Activated CD4-positive, alpha-beta T cell treated with anti-CD3 and anti-CD28 coated beads for 36 hours (primary cell): ENCODE measurements at places on chromosomes 11 and 22. TPM values are rescaled to one million over a fixed set of nuclear protein-coding genes. Genes with fewer than 3 reads are reported as not detected.
A peak's percentile ranks its signal among the peaks of the same experiment; 100 is the strongest.

- no peaks in the 10 kb centered on the region for H3K36me3 ChIP-seq
- no peak overlapping the region for H3K27ac ChIP-seq
- peaks cover 21% of the 10 kb centered on the region for H3K27me3 ChIP-seq
- H3K4me3 ChIP-seq: no peak overlapping the region
- no peak for DNase-seq
These were observed 22.7 kb upstream of the ACER3 start for GRCh38 chr11:76837696-76838677.

GRCh38 chr11:27402450-27402849 is 39.4 kb upstream of the CCDC34 start:
- no peak overlapping the region for H3K4me3 ChIP-seq
- no peaks in the 10 kb centered on the region for H3K36me3 ChIP-seq
- peaks cover 2% of the 10 kb centered on the region for H3K27me3 ChIP-seq
- H3K4me1 ChIP-seq: no peaks in the 10 kb centered on the region
- DNase-seq: no peak

DNA sequence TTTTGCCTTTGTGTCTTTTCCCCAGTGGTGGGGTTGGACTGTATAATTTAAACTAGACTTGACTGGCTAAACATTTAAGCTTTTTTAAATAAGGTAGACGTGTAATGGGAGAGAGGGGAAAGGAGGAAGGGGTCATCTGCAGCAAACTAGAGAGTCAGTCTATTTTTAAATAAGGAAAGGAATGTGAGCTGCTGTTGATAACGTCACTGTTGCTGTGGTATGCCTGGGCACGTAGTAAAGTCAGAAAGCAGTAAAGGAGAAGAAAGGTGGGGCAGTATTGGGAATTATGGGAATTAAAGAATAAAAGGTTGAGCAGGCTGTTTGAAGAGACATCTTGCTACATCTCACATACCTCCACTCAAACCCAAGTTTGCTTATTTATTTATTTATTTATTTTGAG is 80.4 kb upstream of the FSHB start:
- DNase-seq: no peak
- no peak overlapping the region for H3K4me3 ChIP-seq
- no peaks in the 10 kb centered on the region for H3K27me3 ChIP-seq
- H3K27ac ChIP-seq: no peak overlapping the region

DNA sequence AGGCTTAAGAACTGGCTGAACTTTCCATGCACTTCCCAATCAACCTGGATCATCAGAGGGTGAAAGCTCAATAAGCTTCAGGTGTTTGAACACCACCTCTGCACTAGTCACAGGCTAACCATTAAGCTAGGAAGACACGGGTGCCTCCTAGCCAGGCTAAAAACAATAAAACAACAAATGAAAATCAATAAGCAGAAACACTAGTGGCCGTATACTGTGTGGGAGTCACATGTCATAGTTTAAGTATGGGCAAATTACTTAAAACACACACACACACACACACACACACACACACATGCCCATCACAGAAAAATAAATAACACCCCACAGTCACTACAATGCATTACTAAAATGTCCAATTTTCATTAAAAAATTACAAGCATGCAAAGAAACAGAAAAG is 85.2 kb downstream of the APOL5 start:
- peaks cover 5% of the 10 kb centered on the region for H3K36me3 ChIP-seq
- DNase-seq: no peak
- H3K27me3 ChIP-seq: no peaks in the 10 kb centered on the region
- H3K4me3 ChIP-seq: no peak overlapping the region

- no peaks in the 10 kb centered on the region for H3K4me1 ChIP-seq
- H3K36me3 ChIP-seq: no peaks in the 10 kb centered on the region
- no peak overlapping the region for H3K4me3 ChIP-seq
These were observed 124.4 kb upstream of the RAG2 start for GRCh38 chr11:36722421-36722820.

DNA sequence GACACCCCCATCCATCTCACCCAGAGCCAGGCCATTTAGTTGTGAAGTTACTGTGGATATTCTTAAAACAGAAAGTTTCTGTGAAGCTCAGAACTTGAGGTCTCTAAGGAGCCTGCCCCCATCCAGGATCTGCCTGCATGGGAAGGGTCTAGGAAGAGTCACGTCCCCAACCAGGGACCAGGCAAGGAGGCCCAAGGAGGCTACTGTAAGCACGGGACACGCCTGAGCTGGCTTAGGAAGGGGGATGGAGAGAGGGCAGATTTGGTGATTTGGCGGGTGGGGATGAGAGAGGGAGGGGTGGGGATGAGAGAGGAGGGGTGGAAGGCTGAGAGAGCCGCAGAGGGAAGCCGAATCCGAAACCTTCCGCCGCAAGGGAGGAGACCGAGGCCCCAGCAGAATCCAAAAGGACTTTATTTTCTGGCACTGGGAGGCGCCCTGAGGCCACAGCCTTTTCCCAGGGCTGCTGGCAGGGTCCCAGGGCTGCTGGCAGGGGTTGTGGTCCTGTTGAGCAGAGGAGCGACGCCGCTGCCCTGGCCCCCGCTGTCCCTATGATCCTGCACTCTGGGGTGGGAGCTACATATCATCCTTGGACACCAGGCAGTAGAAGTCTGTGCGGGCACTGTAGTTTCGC is 9.4 kb downstream of the SIGIRR start:
- H3K4me1 ChIP-seq: peaks cover 5% of the 10 kb centered on the region
- no peaks in the 10 kb centered on the region for H3K36me3 ChIP-seq
- no peaks in the 10 kb centered on the region for H3K27me3 ChIP-seq
- peak overlapping the region; percentile 13 for H3K27ac ChIP-seq
- no peak for DNase-seq
- H3K4me3 ChIP-seq: peak overlapping the region; percentile 18

DNA sequence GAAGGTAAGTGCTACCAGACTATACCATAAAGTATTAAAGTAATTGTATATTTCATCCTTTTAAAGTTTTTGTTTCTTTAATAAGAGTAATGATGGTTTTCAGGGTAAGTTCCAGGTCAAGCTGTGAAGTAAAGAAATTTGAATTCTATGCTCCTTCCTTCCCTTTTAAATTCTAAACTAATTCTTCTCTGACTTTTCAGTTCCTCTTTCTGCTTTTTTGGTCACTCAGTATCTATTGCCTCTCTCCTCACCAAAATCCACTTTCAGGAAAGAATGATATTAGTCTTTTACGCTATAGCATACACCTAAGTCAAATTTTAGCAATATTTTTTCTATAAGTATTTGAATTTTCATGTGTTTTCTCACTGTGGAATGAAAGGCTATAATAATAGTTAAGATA is 8.2 kb downstream of the MMP8 start:
- no peak for DNase-seq
- no peaks in the 10 kb centered on the region for H3K36me3 ChIP-seq
- no peaks in the 10 kb centered on the region for H3K4me1 ChIP-seq
- no peak overlapping the region for H3K4me3 ChIP-seq
- no peak overlapping the region for H3K27ac ChIP-seq
- peaks cover 10% of the 10 kb centered on the region for H3K27me3 ChIP-seq

- no peaks in the 10 kb centered on the region for H3K27me3 ChIP-seq
- H3K27ac ChIP-seq: no peak overlapping the region
- H3K4me3 ChIP-seq: no peak overlapping the region
- H3K36me3 ChIP-seq: peaks cover 3% of the 10 kb centered on the region
- peaks cover 11% of the 10 kb centered on the region for H3K4me1 ChIP-seq
These were observed 29.1 kb upstream of the TXNRD2 start for GRCh38 chr22:19970479-19971275.

DNA sequence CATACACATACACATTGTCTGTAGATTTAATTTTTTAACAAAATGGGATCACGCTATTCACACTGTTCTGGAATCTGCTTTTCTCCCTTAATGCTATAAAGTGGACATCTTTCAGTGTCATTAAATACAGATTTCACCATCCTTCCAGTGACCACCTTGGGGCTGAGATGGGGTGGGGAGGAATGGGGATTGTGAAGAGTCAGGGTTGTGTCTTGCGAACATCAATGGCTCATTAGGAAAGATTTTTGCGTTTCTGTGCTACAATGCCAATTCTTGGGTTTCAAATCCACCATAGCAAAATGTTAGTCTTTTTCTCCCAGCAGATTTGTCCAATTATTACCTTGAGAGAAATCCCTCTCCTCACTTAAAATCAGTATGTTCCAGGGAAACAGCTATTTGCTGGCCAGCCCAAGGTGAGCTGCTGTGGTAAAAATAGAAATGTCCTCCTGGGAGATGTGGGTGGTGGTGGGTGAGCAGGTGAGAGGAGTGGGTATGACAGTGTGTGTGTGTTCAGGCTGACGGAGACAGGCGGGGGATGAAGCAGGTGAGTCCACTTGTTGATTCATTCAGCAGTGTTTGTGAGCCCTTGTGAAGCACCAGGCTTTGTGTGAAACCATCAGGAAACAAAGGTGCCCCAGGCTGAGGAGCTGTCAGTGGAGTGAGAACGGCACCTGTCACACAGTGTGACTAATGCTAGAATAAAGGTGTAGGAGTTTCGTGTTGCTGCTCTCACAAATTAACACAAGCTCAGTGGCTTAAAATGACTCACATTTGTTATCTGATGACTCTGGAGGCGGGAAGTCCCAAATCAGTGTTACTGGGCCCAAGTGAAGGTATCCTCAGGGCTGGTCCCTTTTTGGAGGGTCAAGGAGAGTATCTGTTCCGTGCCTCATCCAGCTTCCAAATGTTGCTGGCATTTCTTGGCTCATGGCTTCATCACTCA is 1.7 kb upstream of the CBX6 start:
- peak overlapping the region; percentile 81 for H3K27ac ChIP-seq
- no peaks in the 10 kb centered on the region for H3K27me3 ChIP-seq
- peak overlapping the region; percentile 93 for H3K4me3 ChIP-seq

GRCh38 chr11:113077379-113077778 is 116.2 kb downstream of the NCAM1 start:
- no peak overlapping the region for H3K27ac ChIP-seq
- no peaks in the 10 kb centered on the region for H3K4me1 ChIP-seq
- no peaks in the 10 kb centered on the region for H3K36me3 ChIP-seq
- H3K4me3 ChIP-seq: no peak overlapping the region

- no peaks in the 10 kb centered on the region for H3K36me3 ChIP-seq
- no peaks in the 10 kb centered on the region for H3K4me1 ChIP-seq
- no peak overlapping the region for H3K27ac ChIP-seq
These were observed 201.9 kb upstream of the UBASH3B start for GRCh38 chr11:122453586-122453985.

DNA sequence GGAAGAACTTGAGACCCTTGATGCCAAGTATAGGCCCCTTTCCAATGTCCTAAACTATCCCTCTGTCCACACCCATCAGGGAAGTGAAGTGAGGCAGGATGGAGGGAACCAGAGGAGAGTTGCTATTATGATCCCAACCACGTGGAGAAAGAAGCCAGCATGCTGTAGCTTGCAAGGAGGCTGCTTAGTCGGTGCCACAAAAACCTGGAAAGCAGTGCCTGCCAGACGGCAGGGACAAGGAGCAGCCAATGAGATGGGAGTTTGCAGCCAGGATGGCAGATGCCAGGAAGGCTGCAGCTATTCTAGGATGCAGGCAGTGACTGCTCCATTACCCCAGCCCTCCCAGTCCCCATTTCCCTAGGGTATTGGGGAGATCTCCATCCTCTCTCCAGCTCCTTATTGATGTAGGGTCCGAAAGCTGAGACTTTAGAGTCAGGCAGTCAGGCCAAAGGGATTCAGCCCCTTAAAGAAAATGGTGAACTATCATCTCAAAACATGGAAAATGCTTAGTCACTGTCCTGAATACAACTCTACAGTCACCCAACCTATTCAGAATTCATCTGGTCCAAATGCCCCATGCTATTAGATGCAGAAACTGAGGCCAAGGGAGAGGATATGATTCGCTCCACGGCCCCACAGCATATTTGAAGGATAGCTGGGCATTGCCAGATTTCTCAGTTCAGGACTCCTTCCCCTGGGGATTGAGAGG is 18.4 kb upstream of the LRRC55 start:
- H3K27ac ChIP-seq: no peak overlapping the region
- H3K36me3 ChIP-seq: no peaks in the 10 kb centered on the region
- no peak for DNase-seq
- no peak overlapping the region for H3K4me3 ChIP-seq
- no peaks in the 10 kb centered on the region for H3K4me1 ChIP-seq
- peaks cover 5% of the 10 kb centered on the region for H3K27me3 ChIP-seq

DNA sequence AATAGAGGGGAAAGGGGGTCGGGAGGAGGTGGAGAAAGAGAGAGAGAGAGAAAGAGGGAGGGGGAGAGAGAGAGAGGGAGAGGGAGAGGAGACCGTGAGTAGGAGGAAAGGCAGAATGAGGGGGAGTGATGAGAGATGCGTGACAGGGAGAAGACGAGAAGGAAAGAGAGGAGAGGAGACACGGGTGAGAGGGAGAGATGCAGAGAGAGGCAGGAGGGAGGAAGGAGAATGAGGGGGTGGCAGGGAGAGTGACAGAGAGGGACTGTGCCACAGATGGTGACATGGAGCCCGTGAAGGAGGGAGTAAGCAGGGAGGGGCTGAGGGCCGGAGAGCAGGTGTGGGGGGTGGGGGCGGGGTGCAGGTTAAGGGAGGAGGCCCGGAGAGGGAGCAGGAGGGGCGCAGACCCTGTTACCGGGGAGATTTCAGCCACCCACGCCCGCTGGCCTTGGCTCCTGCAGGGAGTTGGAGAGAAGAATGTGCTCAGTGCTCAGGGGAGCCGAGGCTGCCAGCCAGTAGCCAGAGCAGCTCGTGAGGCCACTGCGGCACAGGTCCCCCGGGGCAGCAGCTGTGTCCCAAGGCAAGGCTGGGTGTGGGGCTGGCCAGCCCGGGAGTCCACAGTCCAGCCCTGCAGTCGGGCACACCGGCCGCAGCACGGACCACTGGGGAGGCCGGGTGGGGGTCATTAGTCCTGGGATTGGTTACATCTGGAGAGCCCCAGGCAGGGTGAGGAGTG is at the start of gene SSTR3:
SSTR3 (minus strand) TSS at position 304 of the 733 bp plus-strand sequence. CDS start 4,674 bp downstream, outside the sequence.
- H3K4me3 ChIP-seq: no peak within 1 kb of the TSS
- DNase-seq: peak; percentile 21
- peak within 1 kb of the TSS; percentile 13 for H3K27ac ChIP-seq
- peaks cover 52% of the 10 kb centered on the region for H3K4me1 ChIP-seq
- H3K36me3 ChIP-seq: peaks cover 19% of the 10 kb centered on the region

GRCh38 chr11:120198403-120198786 is 12.4 kb upstream of the OAF start:
- DNase-seq: no peak
- no peaks in the 10 kb centered on the region for H3K4me1 ChIP-seq
- no peak overlapping the region for H3K4me3 ChIP-seq
- peaks cover 10% of the 10 kb centered on the region for H3K27me3 ChIP-seq

DNA sequence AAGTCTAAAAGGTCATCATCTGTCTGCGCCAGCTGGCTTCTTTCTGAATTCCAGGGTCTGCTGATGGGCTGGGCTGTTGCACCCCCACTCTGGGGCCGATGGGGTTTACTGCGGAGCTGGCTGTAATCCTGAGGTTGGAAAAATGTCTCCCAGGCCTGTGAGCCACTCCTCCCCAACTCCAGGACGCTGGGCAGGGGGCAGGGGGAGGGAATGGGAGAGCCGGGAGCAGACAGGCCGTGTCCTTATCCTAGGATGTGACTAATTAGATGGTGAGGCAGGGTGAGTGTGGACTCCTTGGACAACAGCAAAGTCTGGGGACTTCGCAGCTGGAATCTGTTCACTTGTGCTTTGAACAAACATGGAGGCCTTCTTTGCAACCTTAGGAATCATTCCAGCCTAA is 48.7 kb downstream of the LRRC32 start:
- H3K36me3 ChIP-seq: peaks cover 6% of the 10 kb centered on the region
- H3K27me3 ChIP-seq: no peaks in the 10 kb centered on the region
- no peak for DNase-seq
- no peak overlapping the region for H3K4me3 ChIP-seq
- no peak overlapping the region for H3K27ac ChIP-seq

LGR4 gene
- total RNA-seq: 0.19 TPM

KRTAP5-6 gene
- not detected for total RNA-seq

PKNOX2 gene
- total RNA-seq: not detected

CHRNA10 gene
- 0.91 TPM for total RNA-seq

PANX2 gene
- 2.2 TPM for total RNA-seq

IL10RA gene
- 57.1 TPM for total RNA-seq

CSF2RB gene
- total RNA-seq: 0.30 TPM

SHANK2 gene
- total RNA-seq: not detected

SLC22A8 gene
- total RNA-seq: not detected

CASP5 gene
- total RNA-seq: not detected

FREY1 gene
- 1.0 TPM for total RNA-seq
